ENCODE measurements at places on chromosomes 12 and 14.

DNA sequence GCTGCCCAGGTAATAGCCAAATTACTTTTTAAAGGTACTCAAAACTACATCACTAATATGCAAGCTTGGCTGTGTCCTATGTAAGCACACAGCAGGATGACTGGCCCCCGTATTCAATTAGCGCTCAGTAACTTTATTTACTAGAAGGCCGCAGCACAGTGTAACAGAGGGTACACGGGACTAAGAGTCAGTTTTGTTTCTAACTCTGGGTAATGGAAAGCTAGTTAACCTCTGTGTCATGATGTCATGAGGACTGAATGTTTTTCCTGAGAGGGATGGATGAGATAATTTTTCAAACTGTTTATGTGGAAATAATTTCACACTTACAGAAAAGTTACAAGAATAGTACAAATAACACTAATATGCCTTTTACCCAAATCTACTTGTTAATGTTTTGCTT, 27.1 kb downstream of the GALNT4 start:
- DNase-seq: no peak

- no peak for DNase-seq
Observed at GRCh38 chr12:57239587-57240065, 10.1 kb downstream of the SHMT2 start.

DNA sequence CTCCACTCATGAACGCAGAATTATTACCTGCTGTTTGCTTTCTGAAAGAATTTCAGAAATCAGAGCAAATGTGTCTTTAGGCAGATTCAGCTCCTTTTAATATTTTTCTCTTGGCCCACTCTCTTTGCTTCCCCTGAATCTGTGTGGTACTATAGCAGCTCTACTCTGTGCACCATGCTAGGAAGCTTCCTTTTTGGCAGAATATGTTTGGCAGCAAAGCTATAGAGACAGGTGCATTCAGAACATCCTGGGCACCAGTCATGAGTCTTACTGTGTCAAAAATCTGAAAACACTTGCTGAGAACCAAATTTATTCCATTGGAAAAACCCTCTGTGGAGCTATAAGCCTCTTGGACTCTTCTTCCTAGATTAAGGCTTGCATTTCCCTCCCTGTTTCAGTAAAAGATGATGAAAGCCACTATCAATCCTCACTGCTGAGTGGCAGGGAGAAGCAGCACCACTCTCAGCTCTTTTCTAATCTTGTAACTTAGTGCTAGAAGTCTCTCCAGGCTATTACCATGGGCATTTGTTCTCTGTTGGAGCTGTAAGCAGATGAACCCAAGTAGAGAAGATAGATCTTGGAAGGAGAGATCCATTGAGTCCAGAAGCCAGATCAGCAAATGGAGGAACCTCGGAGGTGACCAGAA, 18.2 kb downstream of the CIPC start:
- no peak for DNase-seq

GRCh38 chr12:49903700-49904423, at the start of gene FAIM2:
FAIM2 (minus strand) TSS chr12:49903900; CDS start chr12:49903792, 108 bp downstream.
- DNase-seq: no peak

GRCh38 chr12:27252934-27253333, 8.8 kb downstream of the STK38L start:
- no peak for DNase-seq
